Stimulated activated naive B cell treated with anti-CD40 and anti-IgM and Interleukin-4, amounts not matched to agents 10 μg/mL and 1 μg/mL and 100 μg/mL, for 72 hours (primary cell): ENCODE measurements at places on chromosomes 2 and 18.

- DNase-seq: peak; percentile 14
These were observed 93.9 kb downstream of the FARSB start for GRCh38 chr2:222561817-222562645.

DNA sequence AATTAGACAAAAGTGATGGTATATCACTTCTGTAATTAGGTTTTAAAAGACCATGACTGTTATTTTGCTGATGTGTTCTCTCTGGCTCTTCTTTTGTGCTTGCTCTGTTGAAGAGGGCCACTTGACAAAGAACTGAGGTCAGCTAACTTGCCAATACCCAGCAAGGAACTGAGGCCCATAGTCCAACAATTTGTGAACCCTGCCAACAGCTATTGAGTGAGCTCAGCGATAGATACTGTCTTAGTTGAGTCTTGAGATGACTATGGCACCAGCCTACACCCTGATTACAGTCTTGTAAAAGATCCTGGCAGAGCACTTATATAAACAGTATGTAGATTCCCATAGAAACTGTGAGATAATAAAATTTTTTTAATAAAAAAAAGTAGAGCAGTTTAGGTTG lies 103.0 kb downstream of the BMPR2 start:
- DNase-seq: no peak

- DNase-seq: no peak
These were observed 94.1 kb upstream of the ZNF532 start for GRCh38 chr18:58770601-58771000.

DNA sequence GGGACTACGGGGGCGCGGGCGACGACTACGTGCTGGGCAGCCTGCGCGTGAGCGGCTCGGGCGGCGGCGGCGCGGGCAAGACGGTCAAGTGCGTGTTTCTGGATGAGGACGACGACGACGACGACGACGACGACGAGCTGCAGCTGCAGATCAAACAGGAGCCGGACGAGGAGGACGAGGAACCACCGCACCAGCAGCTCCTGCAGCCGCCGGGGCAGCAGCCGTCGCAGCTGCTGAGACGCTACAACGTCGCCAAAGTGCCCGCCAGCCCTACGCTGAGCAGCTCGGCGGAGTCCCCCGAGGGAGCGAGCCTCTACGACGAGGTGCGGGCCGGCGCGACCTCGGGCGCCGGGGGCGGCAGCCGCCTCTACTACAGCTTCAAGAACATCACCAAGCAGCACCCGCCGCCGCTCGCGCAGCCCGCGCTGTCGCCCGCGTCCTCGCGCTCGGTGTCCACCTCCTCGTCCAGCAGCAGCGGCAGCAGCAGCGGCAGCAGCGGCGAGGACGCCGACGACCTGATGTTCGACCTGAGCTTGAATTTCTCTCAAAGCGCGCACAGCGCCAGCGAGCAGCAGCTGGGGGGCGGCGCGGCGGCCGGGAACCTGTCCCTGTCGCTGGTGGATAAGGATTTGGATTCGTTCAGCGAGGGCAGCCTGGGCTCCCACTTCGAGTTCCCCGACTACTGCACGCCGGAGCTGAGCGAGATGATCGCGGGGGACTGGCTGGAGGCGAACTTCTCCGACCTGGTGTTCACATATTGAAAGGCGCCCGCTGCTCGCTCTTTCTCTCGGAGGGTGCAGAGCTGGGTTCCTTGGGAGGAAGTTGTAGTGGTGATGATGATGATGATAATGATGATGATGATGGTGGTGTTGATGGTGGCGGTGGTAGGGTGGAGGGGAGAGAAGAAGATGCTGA lies 1.4 kb downstream of the SOX11 start:
- no peak for DNase-seq

- DNase-seq: no peak
These were observed 45.6 kb upstream of the SLC14A2 start for GRCh38 chr18:45569566-45570275.

DNA sequence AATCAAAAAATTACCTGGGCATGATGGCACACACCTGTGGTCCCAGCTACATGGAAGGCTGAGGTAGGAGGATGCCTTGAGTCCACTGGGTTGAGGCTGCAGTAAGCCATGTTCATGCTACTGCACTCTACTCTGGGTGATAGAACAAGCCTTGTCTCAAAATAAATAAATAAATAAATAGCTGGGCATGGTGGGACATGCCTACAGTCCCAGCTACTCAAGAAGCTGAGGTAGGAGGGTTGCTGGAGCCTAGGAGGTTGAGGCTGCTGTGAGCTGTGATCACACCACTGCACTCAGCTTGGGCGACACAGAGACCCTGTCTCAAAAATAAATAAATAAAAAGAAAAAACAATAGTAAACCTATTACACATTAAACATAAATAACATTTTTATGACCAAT lies 3.0 kb downstream of the AP1S3 start:
- no peak for DNase-seq

DNA sequence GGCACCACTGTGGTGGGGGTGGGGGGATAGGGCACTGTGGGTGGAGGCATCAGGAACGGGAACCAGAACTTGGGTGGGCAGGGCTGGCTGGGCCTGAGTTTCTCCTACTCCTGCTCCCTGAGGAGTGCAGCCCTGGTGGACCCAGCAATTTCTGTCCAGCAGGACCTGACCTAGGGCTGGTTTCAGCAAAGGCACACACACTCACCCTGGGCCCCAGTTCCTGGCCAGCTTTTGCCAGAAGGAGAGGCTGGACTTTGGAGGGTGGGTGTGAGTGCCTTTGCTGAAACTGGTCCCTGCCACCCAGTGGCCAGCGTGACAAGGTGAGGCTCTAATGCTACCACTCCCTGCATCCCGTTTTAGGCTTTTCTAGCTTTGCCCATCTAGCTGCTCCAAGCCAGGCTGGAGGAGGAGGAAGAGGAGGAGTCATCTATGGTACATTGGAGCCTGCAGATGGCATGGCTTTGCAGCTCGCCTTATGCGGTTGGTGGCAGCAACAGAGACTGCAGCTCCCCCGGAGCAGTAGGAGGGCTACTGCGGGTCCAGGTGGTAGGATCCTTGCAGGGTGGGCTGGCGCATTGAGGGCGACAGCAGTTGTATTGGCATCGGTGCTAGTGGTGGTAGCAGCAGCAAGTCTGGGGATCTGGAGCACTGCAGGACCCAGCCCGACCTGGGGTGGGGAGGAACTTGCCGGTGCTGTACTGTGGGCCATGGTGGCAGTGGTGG lies 40.4 kb upstream of the IMP4 start:
- DNase-seq: no peak

GRCh38 chr2:192140236-192140839 lies 54.4 kb downstream of the TMEFF2 start:
- DNase-seq: no peak

DNA sequence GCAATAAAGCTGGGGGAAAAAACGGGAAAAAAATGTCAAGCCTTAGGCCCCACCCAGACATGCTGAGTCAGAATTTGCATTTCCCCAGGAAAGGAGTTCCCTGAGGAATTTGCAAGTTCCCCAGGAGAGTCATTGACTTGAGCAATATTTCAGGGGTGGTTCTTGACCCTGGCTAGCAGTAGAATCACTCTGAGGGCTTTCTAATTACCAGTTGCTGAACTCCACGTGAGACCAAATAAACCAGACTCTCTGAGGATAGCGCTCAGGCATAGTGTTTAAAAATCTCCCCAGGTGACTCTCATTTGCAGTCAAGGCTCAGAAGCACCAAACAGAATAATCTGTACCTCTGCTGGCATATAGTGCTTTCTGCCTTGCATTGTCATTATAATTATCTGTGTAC lies 48.7 kb downstream of the C1QL2 start:
- no peak for DNase-seq

- no peak for DNase-seq
These were observed 55.5 kb downstream of the MAP4K4 start for GRCh38 chr2:101752716-101753616.

DNA sequence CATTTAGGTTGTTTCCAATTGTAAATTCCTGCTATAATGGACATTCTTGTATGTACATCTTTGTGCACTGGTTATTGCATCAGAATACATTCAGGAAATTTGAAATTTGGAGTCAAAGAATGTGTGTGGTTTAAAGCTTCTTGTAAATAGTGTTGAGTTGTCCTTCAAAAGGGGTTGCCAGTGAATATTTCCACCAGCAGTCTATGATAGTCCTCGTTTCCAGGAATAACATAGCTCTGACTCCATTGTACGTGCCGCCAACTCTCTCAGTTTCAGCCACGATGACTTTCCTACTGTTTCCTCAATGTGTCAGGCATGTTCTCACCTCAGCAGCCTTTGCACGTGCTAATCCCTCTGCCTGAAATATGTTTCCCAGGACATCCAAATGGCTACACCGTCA lies 10.9 kb upstream of the HS6ST1 start:
- DNase-seq: no peak

DNA sequence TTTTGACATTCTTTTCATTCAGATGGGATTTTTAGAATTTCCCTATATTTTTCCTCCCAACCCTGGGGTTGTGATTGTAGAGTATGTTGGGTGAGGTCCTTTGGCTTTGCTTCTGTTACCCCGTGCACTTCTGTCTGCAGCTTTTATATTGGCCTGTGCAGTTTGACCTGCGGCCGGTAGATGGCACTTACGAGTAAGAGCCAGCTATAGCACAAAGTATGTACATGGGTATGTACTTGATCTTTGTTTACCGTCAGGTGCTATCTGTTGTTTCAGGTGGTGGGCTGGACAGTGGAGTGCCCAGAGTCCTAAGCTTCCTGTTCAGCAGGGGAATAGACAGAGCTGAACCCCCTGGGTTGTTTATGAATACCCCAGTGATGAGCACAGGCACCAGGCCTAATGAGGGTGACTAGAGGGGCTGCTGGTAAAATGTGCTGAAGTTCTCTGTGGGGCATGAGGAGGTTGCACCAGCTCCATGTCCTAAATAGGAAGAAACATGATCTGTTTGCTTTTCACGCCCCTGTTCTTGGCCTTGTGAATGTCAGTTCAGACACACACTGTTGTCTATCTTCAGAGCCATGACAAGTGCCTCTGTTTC lies 58.9 kb upstream of the THUMPD2 start:
- DNase-seq: no peak

GRCh38 chr2:233745073-233745755 lies 14.9 kb upstream of the UGT1A1 start:
- no peak for DNase-seq

DNA sequence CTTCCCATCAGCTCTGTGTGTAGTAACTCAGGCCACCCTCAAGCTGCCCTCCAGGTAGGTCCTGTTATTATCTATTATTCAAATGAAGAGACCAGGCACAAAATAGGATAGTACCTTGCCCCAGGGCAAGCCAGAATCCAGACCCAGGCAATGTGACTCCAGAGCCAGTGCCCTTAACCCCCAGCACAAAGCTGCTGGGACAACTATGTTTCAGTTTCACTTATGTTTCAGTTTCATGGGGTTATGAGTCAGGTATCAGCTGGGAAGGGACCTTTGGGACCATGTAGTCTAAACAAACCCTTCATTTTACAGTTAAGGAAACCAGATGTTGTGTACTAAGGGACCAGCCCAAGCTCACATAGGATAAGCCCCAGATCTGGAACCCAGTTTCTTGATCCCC lies 10.0 kb downstream of the HK2 start:
- DNase-seq: peak; percentile 26

GRCh38 chr2:209391776-209392401 lies 32.0 kb upstream of the MAP2 start:
- no peak for DNase-seq

GRCh38 chr2:61363580-61363979 lies 107.3 kb downstream of the USP34 start:
- DNase-seq: no peak
